ENCODE measurements at places on chromosomes 3 and 15. TPM values are rescaled to one million over a fixed set of nuclear protein-coding genes. Genes with fewer than 3 reads are reported as not detected.

Gene FETUB
- total RNA-seq = not detected

Gene DZIP1L
- 28.4 TPM for total RNA-seq

Gene RASGRP1
- total RNA-seq = 4.0 TPM

Gene CDCP1
- total RNA-seq = 0.44 TPM

Gene FYTTD1
- 60.4 TPM for total RNA-seq

Gene IQCF5
- not detected for total RNA-seq

Gene SCG3
- total RNA-seq = 56.0 TPM

Gene TP63
- total RNA-seq = 3.9 TPM

Gene CD200
- 38.8 TPM for total RNA-seq

Gene PROK2
- not detected for total RNA-seq

Gene ISLR
- total RNA-seq = 80.7 TPM

Gene SAXO2
- 5.9 TPM for total RNA-seq

DNA sequence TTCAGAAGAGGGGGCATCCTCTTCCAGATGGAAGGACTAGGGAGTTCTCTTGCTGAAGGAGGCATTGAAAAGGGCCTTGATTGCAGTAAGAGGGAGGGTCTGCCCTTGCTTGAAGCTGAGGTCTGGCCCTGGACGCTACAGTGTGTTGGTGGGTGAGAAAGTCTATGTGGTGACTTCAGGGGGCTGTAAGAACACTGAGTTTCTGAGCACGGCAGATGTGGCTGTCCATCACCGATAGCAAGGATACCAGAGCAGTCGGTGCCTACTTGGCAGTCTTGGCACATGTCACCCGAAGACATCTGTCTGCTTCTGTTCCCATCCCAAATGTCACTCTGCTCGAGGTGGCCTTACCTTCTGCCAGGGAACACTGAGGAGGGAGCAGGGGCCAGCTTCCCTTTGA is 631.1 kb upstream of the CFAP20DC start:
- DNase-seq = no peak

- no peak for DNase-seq
Measured at GRCh38 chr3:11529281-11529680, 114.4 kb downstream of the VGLL4 start.

DNA sequence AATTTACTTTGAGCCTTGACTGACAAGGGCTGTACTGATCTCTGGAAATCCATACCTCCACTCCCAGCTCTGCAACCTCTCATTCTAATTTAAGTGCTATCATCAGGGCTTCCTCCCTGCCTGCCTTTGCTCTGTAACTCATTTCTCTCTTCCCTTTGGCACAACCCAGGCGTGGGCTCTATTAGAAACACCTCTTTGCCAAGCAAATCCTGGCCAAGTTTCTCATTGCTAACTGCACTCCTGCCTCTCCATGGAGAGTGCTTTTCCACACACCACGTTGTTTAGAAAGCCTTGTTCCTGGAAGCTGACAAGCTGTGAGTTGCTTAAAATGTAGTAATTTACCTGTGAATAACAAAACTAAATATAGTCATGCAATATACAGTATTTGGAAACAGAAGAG is 20.1 kb upstream of the FSTL1 start:
- no peak for DNase-seq

DNA sequence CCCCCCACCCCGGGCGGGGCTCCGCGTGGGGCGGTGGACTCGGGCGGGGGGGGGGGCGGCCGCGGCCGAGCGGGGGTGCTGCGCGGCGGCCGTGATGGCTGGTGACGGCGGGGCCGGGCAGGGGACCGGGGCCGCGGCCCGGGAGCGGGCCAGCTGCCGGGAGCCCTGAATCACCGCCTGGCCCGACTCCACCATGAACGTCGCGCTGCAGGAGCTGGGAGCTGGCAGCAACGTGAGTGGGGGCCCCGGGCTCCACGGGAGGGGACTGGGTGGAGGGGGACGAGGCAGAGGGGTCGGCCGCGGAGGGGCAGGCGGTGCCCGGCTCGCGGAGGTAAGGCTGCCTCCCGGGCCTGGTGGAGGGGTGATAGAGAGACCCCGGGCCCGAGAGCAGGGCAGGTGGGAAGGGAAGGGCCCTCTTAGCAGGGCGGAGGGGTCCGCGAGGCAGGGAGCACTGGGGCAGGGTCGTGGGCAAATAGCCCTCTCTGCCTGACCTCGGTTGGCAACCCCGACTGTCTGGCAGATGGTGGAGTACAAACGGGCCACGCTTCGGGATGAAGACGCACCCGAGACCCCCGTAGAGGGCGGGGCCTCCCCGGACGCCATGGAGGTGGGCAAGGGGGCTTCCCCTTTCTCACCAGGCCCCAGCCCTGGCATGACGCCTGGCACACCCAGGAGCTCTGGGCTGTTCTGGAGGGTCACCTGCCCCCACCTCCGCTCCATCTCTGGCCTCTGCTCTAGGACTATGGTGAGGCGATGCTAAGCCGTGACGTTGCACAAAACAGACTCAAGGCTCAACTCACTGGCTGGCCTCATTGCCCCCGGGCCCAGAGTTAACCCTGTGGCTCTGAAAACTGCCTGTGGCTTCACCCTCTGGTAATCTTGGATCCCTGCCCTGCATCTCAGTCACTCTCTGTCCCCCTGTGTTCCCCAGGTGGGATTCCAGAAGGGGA is at the start of gene ECE2:
ECE2 (plus strand) TSS at position 62 of the 950 bp plus-strand sequence; CDS start at position 194, 132 bp downstream.
- no peak for DNase-seq

DNA sequence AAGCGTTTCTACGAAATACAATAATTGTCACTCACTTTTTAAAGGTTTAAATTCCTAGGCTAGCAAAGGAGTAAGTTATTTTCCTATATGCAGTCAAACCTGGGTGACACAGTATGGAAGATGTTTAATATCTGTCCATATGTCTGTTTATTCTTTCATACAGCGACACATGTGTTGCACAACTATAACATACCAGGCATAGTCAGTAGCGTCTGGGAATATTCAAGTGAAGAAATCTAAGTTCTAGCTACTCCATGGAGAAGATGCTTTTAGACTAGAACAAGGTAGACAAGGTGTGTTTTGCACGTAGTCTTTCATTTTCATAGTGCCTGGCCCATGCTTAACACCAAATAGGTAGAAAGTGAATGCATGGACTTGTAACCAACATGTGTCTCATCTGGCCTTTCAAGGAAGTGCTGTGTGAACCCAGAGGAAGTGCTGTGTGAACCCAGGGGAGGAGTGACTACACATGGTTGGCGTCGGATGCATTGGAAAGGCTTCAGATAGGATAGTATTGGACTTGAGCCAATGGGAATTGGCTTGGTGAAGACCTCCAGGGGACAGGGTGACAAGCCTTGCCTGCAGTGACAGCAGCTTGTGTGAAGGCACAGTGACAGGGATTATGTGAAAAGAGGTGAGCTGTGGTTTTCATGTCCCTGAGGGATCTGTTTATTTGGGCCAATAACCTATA is 267.0 kb downstream of the PTPRG start:
- DNase-seq = no peak

- DNase-seq = no peak
Measured at GRCh38 chr3:196057760-196058331, 24.0 kb downstream of the TFRC start.

- no peak for DNase-seq
Measured at GRCh38 chr15:77069521-77070121, 1.3 kb downstream of the TSPAN3 start.

GRCh38 chr15:27495963-27496459 is 525.0 kb downstream of the GABRG3 start:
- no peak for DNase-seq

DNA sequence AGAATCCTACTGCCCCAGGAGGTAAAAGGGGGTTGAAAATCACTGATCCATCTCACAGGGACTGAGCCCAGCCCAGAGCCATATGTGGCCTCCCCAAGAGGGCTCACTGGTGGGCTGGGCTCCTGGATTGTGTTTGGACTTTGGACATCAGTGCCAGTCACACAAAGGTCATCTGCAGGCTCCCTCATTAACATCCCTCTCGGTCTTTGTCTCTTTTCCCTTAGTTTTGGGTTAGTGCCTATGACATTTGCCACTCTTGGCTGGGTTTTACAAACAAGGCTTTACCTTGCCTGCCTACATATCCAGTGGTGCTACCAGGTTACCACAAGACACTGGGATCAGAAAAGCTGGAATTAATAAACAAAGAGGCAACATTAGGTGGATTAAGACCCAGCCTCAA is 27.9 kb downstream of the IFT122 start:
- no peak for DNase-seq

GRCh38 chr3:25784971-25785370 is 1.7 kb upstream of the NGLY1 start:
- DNase-seq = no peak

- DNase-seq = no peak
Measured at GRCh38 chr15:41942886-41943285, 29.5 kb downstream of the EHD4 start.

GRCh38 chr15:73737535-73737934 is 15.6 kb downstream of the INSYN1 start:
- DNase-seq = no peak

DNA sequence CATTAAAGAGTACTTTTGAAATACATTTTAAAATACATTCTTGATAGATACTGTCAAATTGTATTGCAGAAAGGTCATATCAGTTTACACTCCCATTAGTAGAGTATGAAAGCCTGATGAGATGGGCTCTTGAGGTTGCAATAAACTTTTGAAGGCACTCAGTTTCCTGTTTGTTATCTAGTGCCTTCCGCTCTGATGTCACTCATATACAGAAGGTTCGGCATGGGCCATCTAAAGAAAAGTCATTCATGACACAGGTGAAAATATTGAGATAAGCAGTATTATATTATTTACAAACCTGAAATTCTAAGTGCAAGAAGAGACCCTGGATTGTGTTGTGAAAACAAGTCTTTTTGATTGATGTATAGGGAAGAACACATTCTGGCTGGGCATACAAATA is 36.5 kb upstream of the DENND4A start:
- no peak for DNase-seq

- peak; percentile 87 for DNase-seq
Measured at GRCh38 chr3:64267721-64268604, 42.7 kb upstream of the PRICKLE2 start.

GRCh38 chr3:159787794-159788205 is 200.8 kb upstream of the IL12A start:
- no peak for DNase-seq

- no peak for DNase-seq
Measured at GRCh38 chr15:60442763-60443162, 36.2 kb downstream of the ICE2 start.

GRCh38 chr15:38558372-38559059 is 6.1 kb downstream of the RASGRP1 start:
- DNase-seq = no peak

- DNase-seq = no peak
Measured at GRCh38 chr3:158896729-158897128, 94.9 kb downstream of the MFSD1 start.

GRCh38 chr3:184712248-184713039 is 580 bp upstream of the MAGEF1 start:
- DNase-seq = no peak

GRCh38 chr3:35780800-35781199 is 141.5 kb downstream of the ARPP21 start:
- DNase-seq = no peak

GRCh38 chr3:186251948-186252619 is 110.0 kb downstream of the DGKG start:
- DNase-seq = no peak

- DNase-seq = peak; percentile 91
Measured at GRCh38 chr3:61564395-61565059, 3.2 kb downstream of the PTPRG start.

- no peak for DNase-seq
Measured at GRCh38 chr3:148998715-148999423, 7.5 kb downstream of the GYG1 start.

GRCh38 chr3:74465715-74466410 is 148.6 kb downstream of the CNTN3 start:
- DNase-seq = peak; percentile 62
